Activated CD4-positive, alpha-beta T cell treated with anti-CD3 and anti-CD28 coated beads, Interleukin-2, Interleukin-6, amounts not matched to agents 100 ng/mL and 50 ng/mL, durations not matched to agents 16 hours and 8 hours (primary cell): ENCODE measurements at places on chromosomes 6 and 20.

DNA sequence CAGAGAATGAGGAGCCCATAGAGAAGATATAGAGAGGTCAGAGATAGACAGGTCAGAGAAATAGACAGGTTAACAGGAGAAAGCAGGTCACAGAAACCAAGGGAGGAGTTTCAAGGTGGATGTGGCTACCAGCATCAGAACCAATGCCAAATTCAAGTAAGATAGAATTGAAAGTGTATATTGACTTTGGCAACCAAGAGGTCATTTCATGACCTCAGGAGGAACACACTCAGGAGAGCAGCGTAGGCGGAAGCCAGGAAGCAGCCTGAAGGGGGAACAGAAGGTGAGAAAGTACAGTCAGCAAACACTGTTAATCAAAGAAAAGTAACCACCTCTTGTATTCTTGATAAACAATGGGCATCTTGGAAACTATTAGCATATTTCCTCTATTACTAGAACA, 33.9 kb upstream of the ALDH8A1 start:
- peak; percentile 52 for DNase-seq

DNA sequence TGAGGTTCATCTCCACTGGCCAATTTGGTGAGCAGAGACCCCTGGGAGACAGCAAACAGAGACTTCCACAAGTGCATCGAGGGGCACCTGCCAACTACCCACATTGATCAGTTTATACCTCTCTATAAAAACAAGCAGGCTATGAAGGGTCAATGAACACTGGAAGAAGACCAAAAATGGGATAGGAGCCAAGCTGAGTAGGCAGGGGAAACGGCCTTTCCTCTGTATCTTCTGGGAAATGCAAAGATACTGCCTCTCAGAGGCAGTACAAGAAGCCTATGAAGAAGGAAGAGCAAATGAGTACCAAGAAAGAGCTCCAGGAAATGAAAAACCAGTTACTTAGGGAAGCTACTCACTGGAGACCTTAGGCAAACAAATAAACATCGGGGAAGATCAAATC, 247.7 kb downstream of the GMDS start:
- DNase-seq = no peak

GRCh38 chr6:89080281-89081128, at the start of gene PNRC1:
TSS of gene PNRC1 (plus strand) at chr6:89080751. CDS start at chr6:89080895, 144 bp downstream.
- peak; percentile 100 for DNase-seq

GRCh38 chr6:7439228-7439627, 49.6 kb downstream of the RIOK1 start:
- DNase-seq = no peak

DNA sequence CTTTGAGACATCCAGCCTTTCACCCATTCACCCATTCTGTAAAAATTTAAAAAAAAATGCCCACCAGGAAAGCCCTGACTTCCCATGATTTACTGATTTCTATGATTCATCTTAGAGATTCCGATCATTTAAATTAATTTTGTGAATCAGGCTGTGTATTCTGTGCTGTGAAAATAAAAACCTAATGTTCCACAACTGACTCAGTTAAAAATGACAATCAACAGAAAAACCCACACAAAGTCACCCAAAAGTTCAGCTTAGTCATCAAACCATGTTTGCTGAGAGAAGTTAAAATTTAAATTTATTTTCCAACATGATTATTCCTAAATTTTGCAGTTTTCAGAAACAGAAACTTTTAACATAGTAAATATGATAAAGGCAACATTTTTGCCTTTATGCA, 509.9 kb downstream of the TENT5A start:
- no peak for DNase-seq

GRCh38 chr20:25008388-25009217, 16.1 kb upstream of the APMAP start:
- DNase-seq = no peak

DNA sequence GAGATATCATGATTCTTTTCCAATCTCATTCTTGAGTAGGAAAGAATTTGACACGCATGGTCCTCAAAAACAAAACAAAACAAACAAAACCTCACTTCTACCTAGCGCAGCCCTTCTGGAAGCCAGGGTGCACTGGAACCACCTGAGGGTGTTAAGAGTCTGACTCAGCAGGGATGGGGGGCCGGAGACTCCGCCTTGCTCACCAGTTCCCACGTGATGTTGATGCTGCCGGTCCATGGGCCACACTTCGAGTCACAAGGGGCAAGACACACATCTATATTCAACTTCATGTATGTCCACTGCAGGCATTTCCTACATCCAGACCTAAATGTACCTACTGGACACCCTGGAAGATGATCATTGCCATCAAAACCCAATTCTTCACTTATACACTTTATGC, 30.4 kb downstream of the BFSP1 start:
- DNase-seq = no peak

GRCh38 chr20:51766994-51767866, 960 bp downstream of the ATP9A start:
- DNase-seq = peak; percentile 69

DNA sequence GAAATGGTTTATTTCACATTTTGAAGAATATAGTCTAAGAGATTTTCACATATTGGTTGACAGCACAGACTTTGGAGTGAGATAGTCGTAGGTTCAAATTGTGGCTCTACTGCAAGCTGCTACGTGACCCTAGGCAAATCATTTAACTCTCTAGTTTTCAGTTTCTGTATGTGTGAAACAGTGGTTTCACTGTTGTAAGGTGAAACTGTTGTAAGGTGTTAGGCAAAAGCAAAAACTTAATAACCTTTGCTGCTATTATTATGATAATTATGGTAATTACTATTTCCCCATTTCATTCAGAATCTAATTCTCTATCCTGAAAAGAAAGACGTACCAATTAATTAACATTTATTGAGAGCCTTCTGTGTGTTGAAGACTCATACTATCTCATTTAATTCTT, 144.2 kb downstream of the REV3L start:
- DNase-seq = peak; percentile 72

DNA sequence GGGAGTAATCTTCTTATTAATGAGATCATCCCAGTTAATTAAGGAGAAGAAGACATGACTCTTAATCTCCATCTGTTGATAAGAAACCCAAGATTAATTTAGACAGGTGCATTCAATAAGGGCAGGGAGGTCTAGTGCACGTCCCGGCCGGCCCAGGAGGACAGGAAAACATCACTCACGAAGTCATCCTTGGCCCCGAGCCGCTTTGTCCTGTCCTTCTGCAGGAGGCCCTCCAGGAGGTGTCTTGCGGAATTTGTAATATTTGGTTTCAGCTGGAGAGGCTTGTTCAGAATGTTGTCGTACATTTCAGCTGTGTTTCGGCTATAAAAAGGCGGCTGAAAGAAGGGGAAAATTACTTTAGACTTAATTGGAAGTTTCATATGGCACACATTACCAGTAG, 118.4 kb upstream of the SLC2A12 start:
- no peak for DNase-seq

GRCh38 chr20:25364180-25364788, 26.4 kb downstream of the ABHD12 start:
- no peak for DNase-seq

GRCh38 chr6:161543684-161544309, 269.9 kb upstream of the AGPAT4 start:
- DNase-seq = no peak

DNA sequence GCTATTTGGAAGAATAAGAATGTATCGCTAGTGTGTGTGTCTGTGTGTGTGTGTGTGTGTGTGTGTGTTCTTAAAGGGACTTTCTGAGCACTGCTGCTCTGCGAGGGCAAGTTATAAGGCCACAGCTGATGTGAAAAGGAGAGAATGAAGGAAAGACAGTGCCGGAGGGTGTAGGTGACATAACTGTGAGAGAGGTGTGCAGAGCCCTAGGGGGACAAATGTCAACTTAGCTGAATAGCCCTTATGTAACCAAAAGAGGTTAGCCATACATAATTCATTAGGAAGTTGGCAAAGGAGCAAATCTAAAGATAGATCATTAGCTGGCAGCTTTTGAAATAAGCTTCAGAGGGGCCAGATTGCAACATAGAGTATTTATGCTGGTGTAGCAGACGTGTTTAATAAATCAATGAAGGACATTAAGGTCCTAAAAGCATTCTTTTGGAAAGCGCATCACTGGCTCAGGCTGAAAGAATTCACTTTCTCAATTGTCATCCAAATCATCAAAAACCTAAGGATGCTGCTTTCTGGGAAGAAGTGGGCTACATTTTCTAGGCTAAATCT, 81.0 kb downstream of the NDUFAF5 start:
- DNase-seq = no peak

- no peak for DNase-seq
Observed at GRCh38 chr6:155004576-155005372, 9.7 kb downstream of the TIAM2 start.

GRCh38 chr6:89999154-89999553, 104.9 kb downstream of the GJA10 start:
- DNase-seq = peak; percentile 80

DNA sequence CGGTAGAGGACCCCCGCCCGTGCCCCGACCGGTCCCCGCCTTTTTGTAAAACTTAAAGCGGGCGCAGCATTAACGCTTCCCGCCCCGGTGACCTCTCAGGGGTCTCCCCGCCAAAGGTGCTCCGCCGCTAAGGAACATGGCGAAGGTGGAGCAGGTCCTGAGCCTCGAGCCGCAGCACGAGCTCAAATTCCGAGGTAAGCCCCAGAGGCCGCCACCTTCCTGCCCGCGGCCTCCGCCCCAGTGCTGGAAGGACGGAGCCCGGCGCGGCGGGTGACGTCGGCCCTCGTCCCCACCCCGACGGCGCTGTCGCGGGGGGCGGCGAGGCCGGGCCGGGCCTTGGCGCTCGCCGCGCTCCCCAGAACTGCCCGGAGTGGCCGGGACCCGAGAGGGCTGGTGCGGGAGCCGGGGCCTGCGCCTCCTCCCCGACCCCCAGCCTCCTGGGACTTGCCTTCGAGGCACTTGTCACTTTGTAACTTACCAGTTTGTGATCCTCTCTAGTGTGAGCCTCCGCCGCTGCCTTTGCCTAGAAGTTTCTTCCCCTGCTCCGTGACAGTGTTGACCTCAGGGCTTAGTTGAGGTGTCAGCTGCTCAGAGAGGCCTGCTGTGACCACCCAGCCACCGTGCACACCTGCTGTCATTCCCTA, 417 bp downstream of the VAPB start:
- DNase-seq = peak; percentile 38

DNA sequence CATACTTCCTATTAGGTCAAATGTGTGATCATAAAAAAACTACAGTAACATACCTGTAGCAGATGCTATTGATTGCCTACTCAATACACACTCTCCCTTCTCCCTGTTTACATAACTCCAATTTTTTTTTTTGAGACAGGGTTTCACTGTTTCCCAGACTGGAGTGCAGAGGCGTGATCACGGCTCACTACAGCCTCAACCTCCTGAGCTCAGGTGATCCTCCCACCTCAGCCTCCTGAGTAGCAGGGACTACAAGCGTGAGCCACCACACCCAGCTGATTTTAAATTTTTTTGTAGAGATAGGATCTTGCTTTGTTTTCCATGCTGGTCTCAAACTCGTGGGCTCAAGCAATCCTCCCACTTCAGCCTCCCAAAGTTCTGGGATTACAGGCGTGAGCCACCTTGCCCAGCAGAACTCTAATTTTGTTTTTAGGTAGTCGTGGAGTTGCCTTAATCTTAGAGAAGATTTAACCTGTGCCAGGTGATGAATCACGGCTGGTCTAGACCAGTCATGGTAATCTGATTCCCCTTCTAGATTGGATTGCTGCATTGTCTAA, 14.0 kb upstream of the KIF3B start:
- no peak for DNase-seq

- no peak for DNase-seq
Observed at GRCh38 chr6:67952948-67953347, 682.1 kb upstream of the ADGRB3 start.

DNA sequence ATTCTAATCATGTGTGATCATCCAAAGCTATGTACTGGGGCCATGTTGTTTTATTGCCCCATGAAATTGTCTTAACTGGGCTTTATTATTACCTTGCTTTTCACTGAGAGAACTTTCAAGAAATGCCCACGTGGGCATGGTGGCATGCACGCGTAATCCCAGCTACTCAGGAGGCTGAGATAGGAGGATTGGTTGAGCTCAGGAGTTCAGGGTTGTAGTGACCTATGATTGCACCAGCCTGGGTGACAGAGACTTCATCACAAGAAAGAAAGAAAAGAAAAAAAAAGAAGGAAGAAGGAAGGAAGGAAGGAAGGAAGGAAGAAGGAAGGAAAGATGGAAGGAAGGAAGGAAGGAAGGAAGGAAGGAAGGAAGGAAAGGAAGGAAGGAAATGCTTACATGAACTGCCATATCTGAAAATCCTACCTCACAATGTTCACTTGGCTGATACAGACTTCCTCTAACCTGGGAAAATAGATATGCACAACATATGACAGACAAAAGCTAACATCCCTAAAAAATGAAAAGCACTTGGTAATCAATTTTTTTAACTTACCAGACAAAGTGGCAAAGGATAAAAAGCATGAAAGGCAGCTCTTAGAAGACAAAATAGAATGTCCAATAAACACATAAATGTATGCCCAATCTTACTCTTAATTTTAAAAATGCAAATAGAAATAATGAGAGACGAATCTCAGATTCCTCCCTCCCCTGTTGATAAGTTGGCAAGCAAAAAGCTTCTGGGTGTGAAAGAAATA, 25.5 kb upstream of the TMEM244 start:
- no peak for DNase-seq

GRCh38 chr6:8006208-8006607, 58.0 kb downstream of the BLOC1S5 start:
- peak; percentile 20 for DNase-seq

DNA sequence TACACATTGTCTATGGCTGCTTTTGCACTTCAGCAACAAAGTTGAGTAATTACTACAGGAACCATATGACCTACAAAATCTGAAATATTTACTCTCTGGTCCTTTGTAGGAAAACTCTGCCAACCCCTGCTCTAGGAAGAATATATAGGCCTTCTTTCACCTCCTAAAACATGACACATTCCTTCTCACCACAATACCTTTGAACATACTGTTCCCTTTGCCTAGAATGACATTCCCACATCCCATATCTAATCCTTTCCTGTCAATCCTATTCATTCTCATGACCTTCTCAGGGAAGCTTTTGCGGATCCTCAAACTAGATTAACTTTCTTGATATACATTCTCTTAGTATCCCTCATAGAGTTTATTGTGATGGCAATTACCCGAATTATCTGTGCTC, 18.0 kb upstream of the NCOA6 start:
- DNase-seq = no peak

DNA sequence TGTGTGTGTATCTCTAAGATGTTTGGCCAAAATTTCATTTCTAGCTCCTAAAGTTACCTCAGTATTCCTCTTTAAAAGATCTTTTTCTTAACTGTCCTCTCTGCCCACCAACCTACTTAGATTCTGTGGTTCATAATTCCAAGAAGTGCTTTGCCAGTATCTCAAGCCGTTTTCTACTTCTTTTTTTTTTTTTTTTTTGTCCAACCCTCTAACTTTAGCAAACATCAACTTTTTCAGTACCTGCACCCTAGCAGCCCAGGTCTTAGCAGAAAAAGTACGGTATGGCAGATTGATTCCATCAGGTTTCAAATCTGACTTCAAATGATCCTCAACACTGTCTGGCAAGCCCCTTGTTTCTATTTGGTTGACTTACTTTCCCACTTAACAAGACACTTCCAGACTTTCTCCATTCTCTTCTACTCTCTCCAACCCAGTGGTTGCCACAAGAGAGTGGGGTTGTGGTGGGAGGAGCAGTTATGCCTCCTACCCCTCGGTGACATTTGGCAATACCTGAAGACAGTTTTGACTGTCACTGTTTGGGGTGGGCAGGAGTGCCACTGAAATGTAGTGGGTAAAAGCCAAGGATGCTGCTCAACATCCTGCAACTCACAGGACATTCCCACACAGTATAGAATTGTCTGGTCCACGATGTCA, 10.8 kb upstream of the MAN1A1 start:
- DNase-seq = no peak
